ENCODE measurements at places on chromosomes 4 and X.

GRCh38 chr4:2485956-2486355 lies 17.1 kb downstream of the RNF4 start:
- no peak for DNase-seq

GRCh38 chr4:88006956-88007303 lies 505 bp upstream of the PKD2 start:
- DNase-seq = no peak

DNA sequence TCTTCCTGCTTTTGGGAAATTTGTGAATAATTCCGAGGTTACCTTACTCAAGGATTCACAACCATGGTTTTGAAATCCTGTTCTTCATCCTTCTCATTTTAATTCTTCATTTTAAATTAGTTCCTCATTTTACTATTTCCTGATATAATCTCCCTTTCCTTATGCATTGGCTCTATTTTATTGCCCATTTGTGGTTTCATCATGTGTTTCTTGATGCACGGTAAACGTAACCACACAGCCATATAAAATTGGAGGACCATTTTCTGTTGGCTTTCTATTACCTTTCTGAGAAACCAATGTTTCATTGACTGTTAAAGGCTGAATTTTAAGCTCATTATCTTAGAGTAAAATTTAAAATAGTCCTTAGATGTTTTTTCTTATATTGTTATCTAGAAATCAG lies 100.3 kb upstream of the NDST4 start:
- DNase-seq = no peak

DNA sequence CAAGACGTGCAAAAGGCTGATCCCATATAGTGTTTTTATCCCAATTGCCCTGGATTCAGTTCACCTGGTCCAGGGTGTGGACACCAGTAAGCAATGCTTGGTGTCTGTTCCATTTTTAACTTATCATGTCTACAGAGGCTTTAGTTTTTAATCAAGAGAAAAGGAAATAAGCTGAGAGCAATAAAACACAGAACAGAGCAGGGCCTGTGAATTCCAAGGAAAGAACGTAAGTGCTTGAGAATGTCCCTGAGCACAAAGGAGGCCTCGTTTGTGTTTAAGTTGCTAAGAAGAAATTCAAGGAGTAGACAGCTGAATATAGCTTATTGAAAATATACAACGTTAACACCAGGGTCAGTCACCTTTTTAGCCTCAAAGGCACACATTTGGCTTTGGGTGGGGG lies 191.3 kb downstream of the GPC3 start:
- DNase-seq = no peak

GRCh38 chrX:109812236-109812635 lies 79.2 kb upstream of the ACSL4 start:
- DNase-seq = no peak

DNA sequence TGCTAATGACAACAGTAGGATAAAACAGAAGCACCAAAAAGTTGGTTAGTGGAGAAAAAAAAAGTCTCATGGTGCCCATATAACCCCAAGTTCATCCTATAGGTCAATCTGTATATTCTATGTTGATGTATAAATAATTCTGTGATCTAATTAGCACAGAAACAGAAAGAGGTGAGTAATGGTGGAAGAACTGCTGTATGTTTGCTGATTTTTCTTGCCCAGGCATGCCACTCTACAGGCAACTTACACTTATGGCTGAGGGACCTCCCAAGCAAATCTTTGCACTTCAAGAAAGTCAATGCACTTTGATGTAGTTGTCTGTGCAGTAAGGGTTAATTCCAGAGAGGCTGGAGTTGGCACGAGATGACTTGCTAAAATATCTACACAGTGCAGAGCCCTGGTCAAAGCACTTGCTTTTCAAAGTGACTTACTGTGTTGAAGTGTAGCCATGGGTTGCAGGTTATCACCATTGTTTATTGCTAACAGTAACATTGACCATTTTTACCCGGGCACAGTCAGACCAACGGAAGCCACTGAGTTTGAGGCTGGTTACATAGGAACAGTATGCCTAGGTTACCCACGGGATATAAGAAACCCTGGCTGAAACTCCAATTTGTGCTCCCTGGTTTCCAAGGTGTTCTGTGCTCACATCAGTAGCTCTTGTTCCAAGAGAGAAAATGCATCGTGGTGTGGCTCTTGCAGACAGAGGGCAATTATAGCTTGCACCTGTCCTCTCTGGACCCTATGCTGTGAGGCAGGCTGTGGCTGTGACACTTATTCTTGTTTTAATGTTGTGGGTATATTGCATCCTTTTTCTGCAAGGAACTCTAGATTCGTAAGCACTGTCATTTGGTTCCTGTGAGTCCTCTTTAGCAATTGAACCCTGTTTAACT lies 141.3 kb upstream of the FTHL17 start:
- DNase-seq = no peak

- DNase-seq = no peak
These were observed 367.9 kb upstream of the SPOCK3 start for GRCh38 chr4:167602157-167602556.

GRCh38 chr4:154622598-154622997 lies 10.1 kb upstream of the FGG start:
- no peak for DNase-seq

GRCh38 chr4:184796906-184797305 lies 28.9 kb downstream of the ACSL1 start:
- DNase-seq = no peak

GRCh38 chr4:94802091-94802490 lies 44.3 kb downstream of the BMPR1B start:
- DNase-seq = no peak

- no peak for DNase-seq
These were observed 247.0 kb downstream of the C4orf33 start for GRCh38 chr4:129342819-129343408.

GRCh38 chr4:152014280-152014679 lies 253.5 kb upstream of the GATB start:
- DNase-seq = no peak

DNA sequence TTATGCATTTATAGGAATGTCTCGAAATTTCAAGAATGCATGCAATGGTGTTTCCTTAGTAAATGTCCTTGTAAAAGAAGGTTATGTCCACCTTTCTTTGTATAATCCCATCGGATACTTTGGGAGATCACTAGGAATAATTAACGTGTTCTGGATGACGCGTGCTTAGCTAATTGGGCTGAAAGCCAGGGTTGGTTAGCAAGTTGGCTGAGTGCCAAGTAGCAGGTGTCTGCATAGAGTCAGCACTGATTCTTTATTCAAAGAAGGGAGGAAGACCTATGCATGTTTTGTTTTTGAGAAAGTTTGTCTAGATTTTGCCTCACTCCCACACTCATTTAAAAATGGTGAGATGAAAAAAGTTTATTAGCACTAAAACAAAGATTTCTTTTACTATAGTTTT lies 144.6 kb downstream of the SOX3 start:
- no peak for DNase-seq

DNA sequence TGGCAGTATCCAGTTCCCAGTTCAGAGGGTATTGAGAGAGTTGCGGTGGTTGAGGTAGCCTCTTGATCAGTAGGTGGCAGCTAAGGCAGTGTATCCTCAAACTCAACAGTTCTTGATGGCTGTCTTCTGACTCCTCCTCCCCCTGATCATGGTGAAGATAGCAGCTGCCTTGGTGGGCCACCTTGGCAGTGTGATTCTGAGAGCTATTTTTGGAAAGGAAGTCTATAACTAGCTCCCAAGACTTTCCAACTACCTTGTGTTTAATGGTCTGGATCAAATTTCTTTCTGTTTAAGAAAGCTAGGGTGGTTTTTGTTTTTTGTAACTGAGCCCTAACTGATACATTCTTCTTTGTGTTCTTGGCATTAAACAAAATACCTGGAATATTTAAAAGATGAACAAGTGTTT lies 10.5 kb upstream of the TBC1D19 start:
- DNase-seq = no peak

- peak; percentile 31 for DNase-seq
These were observed 861 bp downstream of the SEC24D start for GRCh38 chr4:118834960-118835569.

DNA sequence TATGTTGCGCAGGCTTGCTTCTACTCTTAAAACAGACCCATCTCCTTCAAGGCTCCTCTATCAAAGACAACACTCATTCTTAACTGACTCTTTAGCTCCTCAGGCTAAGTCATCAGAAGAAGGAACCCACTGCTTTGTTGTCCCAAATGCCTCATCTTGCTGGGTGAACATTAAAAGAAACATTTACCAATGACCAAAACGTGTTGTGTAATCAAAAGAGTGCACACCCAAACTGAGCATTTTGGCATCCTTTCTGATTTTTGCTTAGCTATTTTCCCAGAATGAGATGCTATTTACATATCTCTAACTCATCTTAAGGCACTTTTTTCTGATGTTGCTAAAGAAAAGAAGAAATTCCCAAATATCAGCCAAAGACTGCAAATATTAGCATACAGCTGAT lies 131.7 kb upstream of the VCX3A start:
- no peak for DNase-seq

DNA sequence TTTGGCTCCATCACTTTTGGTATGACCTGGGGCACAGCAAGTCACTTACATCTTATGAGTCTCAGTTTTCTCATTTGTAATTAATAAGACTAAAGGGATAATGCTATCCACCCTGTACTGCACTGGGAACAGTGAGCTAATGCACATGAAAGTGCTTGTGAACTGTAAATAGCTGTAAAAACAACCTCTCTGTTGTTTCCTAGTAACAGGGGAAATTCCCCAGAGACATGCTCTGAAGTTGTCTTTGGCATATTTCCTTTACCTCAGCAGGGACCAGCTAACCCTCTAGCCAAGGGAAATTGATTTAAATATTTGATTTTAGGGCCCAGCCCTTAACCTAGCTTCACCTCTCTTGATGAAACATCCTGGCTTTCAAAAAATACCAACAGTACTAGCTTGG lies 6.1 kb upstream of the CYSLTR1 start:
- no peak for DNase-seq

Measured in GOT3 (cell line).